ENCODE measurements at places on chromosomes 5 and 9.

DNA sequence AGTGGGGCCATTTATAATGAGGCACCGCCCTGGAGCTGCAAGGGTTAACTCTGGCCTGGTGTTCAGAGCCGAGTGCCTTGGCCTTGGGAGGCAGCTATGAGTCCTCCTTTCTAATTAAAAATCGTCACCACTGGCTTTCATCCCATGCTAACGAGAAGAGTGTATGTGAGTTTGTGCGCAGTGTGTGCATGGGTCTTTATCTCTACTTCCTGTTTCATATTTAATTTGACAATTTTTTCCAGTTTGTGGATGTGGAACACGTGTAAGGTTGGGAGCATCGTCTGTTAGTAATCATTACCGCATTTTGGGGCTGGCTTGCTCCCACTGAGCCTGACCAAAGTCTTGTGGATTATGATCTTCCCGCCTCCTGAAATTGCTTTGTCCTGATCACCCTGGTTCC is 76.4 kb downstream of the NDFIP1 start:
- no peak for DNase-seq

- no peak for DNase-seq
Observed at GRCh38 chr5:140674211-140674610, 835 bp upstream of the DND1 start.

- no peak for DNase-seq
Observed at GRCh38 chr5:137218896-137219295, 280.2 kb downstream of the SPOCK1 start.

DNA sequence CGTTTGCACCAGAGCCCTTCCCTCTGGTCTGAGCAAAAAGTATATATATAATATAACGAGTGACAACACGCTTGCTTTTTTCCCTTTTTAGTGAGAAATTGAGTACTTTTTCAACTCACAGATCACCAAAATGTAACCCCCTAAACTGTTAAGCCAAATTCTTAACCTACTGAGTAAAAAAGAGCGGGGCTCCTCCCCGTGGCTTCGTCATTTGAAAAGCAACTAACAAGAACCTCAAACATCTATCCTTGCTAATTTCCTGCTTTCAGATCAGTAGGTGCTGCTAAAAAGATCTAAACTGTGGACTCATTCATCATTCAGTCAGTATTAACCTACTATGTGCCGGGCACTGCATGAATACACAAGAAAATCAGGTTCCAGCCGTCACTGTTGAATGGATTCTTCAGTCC is 1.0 kb upstream of the PTBP3 start:
- DNase-seq = no peak

Measured in stimulated activated CD8-positive, alpha-beta memory T cell treated with anti-CD3 and anti-CD28 coated beads, Interleukin-12 subunit alpha, Interleukin-12 subunit beta, amount 100 ng/mL, for 4 hours (primary cell).